Aorta (tissue), 5 donors: ENCODE measurements at places on chromosomes 7 and 10.
A peak's percentile ranks its signal among the peaks of the same experiment; 100 is the strongest.

DNA sequence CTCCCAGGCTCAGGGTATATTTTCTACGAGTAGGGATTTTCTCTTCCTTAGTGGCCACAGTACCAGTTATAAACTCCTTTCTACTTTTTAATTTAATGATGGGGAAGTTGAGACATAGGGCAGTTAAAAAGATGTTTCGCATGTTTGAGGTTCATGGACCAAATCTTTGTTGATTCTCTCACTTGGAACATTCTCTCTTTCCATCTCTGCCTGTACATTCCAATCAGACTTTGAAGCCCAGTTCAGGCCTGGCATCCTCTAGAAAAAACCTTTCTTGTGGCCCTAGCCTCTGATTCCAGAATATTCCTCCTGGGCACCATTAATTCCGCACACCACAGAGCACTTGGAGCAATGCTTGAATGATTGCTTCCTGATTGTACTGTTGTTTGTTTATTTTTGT, 18.5 kb downstream of the SLC13A4 start:
- no peak for DNase-seq

DNA sequence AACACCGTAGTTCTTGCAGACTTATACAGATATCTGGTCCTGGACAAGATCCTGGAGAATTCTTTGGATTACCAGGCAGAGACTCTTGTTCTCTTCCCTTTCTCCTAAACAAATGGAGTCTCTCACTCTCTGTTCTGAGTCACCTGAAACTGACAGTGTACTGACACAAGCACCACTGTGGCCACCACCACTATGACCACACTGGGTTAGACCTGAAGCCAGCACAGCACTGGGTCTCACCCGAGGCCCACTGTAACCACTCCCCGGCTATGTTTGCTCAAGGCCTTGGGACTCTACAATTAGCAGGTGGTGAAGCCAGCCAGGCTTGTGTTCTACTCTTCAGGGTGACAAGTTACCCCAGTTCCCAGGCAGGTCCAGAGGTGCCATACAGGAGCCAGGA, 22.8 kb downstream of the SLC39A12 start:
- DNase-seq = no peak

GRCh38 chr7:46651561-46652088, 730.6 kb upstream of the IGFBP3 start:
- DNase-seq = no peak

DNA sequence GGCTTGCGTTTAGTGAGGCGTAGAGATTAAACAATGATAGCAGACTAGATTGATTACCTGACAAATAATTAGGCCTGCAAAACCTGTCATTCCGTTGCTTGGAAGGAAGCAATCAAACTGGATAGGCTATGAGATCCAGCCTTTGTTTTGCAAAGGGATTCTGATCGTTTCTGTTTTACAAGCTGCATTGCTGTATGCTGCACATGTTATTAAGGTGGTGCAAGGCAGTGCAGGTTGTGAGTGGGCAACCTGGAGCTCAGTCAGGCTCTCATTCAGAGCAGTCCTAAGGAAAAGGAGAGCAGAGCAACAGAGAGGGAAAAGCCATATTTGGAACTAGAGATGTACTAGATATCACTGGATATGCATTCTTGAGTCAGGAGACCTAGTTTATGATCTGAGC, 6.9 kb upstream of the NOBOX start:
- DNase-seq = no peak

DNA sequence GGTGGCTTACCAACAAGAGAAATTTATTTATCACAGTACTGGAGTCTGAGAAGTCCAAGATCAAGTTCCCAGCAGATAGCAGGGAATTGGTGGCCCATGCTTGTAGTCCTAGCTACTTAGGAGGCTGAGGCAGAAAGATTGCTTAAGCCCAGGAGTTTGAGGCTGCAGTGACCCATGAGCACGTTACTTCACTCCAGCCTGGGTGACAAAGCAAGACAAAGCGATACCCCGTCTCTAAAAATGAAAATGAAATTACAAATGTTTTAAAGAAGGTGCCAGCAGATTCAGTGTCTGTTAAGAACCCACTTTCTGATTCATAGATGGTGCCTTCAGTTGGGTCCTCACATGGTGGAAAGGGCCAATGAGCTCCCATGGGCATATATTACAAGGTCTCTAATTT, 20.6 kb upstream of the ARHGAP12 start:
- DNase-seq = no peak

GRCh38 chr10:60646966-60647796, 131.1 kb upstream of the CDK1 start:
- DNase-seq = no peak

GRCh38 chr7:42688056-42688371, 223.9 kb downstream of the C7orf25 start:
- DNase-seq = no peak

DNA sequence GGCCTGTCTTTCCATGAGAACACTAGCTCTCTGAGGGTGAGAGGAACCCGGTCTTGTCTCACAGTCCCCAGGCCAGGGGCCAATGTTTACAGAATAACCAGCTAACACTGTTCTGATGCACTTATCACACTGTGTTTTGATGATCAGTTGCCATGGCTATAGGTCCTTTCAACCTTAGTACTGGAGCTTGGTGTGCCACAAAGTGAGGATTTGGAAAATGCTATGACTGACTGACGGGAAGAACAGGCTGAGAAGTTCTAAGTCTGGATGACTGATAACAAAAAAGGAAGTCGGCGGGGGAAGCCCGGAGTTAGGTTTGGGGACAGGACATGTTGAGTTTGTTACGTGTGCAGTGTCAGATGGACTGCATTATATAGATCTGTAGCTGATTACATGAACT, 141.8 kb downstream of the CTTNBP2 start:
- no peak for DNase-seq

GRCh38 chr7:104363355-104363754, 35.0 kb downstream of the LHFPL3 start:
- DNase-seq = no peak

- DNase-seq = no peak
These were observed 828 bp downstream of the BNIP3 start for GRCh38 chr10:131980761-131981428.

DNA sequence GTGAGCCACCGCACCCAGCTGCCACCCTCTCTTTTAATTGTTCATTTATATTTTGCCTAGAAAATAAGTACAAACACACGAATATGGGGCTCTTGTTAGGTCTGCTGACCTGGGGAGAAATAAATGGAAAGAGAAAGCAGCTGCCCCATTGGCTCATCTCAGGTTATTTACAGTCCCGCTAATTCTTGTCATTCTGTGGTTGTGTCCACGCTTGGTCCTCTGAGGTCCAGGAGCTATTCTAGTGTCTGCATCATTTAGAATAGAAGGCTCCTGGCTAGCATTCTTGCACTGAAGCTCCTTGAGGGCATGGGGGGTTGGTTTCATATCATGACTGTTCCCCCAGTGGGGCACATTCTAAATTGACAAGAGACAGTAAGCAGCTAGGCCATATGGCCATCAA, 128.5 kb downstream of the TACC2 start:
- DNase-seq = no peak

DNA sequence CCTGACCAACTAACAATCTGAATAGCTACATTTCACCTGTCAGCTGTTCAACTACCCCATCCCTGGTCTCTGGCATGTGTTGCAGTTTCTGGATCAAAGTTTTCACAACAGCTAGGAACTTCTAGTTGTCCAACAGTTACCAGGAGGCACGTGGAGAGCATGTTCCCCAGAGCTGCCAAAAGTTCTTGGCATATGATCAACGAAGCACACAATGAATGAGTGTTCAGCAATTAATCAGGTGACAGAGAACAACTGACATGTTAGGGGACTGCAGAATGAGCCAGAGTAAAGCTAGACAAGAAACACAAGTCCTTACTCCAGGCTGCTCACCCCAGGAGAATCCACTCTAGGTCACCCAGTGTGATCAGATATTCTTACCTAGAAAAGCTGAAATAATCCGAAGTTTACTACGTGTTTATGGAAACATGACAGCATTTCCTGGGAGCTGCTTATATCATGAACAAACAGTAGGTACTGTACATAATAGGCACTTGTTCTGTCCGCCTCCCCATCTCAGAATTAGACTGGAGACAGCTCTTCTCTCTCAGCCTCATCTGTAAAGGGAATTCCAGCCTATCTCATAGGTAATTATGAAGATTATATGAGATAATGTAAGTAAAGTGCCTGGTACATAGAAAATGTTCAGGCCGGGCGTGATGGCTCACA, 50.6 kb downstream of the ZNF438 start:
- DNase-seq = no peak

GRCh38 chr10:62811159-62811875, 4.8 kb downstream of the EGR2 start:
- DNase-seq = no peak

- DNase-seq = no peak
These were observed 6.6 kb downstream of the LAT2 start for GRCh38 chr7:74216361-74216761.

DNA sequence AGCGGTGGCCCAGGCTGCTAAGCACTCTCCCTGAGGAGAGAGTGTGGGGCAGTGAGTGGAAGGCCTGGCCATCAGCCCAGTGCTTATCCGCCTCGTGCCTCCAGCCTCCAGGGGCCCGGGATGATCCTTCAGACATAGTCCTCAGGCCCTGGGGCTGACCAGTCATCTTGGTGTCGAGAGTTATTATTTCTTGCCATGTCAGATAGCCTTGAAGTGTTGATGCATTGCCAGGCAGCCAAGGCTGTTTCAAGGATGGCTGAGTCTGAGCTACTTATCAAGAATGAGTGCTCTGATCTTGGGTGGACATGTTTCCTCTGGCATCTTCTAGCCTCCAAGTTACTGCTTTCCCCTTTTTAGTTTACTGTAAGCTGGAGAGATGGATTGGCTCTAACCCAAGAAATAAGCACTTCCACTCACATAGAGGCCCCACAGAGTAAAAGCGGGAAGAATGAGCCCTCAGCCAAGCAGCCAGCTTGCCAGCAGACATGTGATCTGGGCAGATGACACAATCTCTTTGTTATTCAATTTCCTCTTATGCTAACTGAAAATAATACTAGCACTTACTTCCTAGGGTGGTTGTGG, 136.5 kb upstream of the NAMPT start:
- DNase-seq = peak; percentile 88

DNA sequence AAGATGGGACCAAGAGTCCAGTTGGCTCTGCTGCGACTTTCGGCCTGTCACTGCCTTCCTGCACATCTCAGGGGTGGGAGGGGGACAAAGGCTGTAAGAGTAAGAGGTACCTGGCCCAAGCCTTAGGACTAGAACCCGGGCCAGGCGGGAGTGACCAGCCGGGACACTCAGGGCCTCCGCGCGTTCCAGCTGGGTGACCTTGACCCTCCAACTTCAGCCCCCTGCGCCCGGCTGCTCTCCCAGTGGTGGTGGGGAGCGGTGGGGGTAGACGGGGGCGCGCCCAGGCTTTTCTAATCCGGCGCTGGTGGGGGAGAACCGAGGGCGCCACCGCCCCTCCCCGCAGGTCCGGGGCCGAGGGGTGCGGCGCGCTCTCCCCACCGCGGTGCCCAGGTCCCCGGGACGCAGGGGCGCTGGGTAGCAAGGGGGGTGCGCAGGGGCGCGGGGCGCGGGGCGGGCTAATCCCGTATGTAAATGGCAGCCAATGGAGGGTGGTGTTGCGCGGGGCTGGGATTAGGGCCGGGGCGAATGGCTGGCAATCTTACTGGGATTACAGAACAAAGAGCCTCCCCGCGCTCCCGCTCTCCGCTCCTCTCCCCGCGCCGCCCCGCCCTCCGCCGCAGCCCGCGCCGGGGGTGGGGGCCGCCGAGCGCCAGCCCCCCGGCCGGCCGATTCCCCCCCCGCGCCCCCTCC, at the start of gene GTF2IRD1:
TSS of gene GTF2IRD1 (plus strand) at position 585 of the 690 bp plus-strand sequence. CDS start 54,175 bp downstream, outside the sequence.
- DNase-seq = peak; percentile 74

DNA sequence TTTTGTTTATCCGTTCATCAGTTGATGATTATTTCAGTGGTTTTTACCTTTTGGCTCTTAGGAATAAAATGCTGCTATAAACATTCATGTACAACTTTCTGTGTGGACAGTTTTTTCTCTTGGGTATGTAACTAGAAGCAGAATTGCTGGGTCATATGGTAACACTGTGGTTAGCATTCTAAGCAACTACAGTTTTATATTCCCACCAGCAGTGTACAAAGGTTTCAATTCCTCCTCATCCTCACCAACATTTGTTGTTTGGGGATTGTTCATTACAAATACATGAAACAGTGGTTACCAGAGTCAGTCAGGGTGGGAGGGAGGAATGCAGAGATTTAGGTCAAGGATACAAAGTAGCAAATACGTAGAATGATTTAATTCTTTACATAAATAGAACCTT, 97.0 kb downstream of the NPSR1 start:
- no peak for DNase-seq

DNA sequence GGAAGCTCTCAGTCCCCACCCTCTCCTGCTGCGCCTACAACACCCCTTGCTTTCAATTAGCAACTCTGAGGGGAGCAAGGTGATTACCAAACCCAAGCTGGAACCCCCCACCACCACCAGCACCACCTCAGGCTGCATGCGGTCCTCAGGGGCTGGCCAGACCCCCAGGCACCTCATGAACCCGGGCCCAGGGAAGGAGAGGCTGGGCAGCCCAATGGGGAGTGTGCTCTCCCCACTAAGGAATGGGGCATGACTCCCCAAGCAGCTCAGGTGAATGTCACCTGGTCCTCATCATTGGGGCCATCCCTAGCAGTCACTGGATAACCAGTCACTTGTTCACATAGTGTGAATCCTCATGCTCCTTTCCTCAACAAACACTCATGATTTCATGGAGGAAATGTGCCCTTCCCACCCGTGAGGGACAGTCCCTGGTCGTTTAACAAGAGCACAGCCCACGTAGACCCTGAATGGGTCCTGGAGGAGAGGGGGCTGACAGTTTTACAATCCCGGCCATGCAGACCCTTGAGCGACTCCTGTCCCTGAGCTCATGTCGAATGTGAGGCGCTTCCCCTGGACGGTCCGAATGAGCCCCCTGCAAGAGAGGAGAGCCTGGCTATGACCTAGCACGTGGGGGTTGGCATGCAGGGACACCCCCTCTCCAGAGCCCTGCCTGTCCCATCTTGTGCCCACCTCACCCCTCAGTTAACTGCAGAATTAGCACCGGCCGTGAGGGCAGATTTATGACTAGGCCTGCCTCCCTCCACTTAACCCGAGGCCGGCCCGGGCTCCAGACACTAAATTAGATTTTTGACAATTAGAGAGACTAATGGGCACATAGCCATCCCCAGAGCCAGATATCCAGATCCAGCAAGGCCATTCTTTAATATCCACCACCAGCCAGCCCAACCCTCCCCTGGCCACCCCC, 29.1 kb downstream of the POLL start:
- DNase-seq = no peak

GRCh38 chr7:14931511-14932215, 29.1 kb upstream of the DGKB start:
- DNase-seq = no peak

GRCh38 chr7:30001998-30002397, 12.4 kb upstream of the SCRN1 start:
- no peak for DNase-seq

DNA sequence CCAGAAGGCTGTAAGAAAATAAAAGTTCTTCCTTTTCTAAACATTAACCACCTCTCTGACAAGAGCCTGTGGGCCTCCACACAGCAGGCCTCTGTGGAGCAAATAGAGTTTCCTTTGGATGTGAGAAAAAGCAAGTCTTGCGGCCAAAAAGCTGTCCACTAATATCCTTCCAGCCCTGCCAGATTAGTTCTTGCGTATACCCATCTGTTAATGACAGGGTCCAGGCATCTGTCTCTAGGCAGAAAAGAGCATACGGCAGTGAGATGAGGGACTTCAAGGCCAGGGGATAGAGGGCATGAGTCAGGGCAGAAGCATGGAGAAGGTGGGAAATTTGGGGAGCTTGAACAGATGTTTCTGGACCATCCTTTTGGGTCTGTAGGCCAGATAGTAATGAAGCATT, 164.9 kb downstream of the NSUN6 start:
- no peak for DNase-seq
